ENCODE measurements at places on chromosomes 7 and 10.

DNA sequence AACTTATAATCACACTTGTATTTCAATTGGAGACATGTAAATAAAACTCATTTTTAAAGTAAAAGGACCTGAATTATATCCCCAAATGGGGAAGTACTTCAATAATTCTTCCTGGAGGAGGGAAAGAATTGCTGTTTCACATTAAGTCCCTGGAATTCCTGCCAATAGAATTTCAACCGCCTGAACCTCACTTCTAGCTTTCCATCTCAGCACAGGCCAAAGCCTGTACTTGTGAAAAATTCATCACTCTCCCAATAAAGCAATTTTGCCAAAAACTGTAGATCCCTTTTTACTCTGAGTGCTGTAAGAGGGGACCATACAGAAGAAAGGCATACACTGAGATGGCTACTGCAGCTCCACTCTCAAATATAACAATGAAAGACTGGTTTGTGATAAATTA is 54.8 kb downstream of the CADPS2 start:
- DNase-seq: no peak

- DNase-seq: no peak
Observed at GRCh38 chr7:29610086-29610485, 46.5 kb downstream of the PRR15 start.

- DNase-seq: no peak
Observed at GRCh38 chr10:102480396-102480795, 22.1 kb downstream of the ACTR1A start.

- no peak for DNase-seq
Observed at GRCh38 chr7:110568932-110569331, 522.0 kb upstream of the LRRN3 start.

DNA sequence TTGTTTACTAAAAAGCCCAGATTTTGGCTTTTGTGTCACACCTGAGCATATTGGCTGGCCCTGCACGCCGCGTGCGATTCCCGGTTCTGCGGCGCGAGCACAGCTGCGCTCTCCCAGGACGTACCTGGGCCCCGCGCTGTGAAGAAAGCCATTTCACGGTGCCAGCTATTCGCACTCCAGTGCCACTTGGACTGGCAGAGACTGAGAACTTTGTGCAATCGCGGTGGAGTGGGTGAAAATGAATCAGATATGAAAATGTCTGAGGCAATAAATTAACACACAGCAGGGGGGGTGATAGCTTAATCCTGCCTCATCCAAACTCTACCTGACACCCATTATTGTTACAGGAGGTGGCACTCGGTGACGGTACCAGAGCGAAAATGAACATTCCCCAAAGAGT is 330.1 kb upstream of the MGMT start:
- DNase-seq: no peak

GRCh38 chr7:134954197-134955082 is 31.9 kb upstream of the AGBL3 start:
- peak; percentile 41 for DNase-seq

DNA sequence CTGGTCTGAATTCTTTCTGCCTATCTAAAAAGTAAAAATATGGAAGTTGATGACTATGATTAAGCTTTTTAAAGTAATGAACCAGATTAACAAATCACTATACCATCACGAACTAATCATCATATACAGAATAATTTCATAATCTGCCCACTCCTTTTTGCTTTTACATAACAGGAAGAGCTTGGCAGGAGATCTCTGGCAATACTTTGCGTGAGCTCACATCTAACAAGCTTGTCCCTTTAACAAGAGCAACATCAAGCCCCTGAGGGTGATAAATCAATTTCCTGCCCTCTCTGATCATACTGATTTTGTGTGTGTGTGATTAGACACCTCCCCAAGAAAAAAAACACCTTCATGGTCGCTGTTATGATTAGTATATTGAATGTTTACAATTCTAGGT is 143.5 kb upstream of the ASAH2 start:
- no peak for DNase-seq

- DNase-seq: no peak
Observed at GRCh38 chr10:12397941-12398340, 48.6 kb downstream of the CAMK1D start.

- no peak for DNase-seq
Observed at GRCh38 chr10:2012209-2012608, 274.9 kb upstream of the ADARB2 start.

DNA sequence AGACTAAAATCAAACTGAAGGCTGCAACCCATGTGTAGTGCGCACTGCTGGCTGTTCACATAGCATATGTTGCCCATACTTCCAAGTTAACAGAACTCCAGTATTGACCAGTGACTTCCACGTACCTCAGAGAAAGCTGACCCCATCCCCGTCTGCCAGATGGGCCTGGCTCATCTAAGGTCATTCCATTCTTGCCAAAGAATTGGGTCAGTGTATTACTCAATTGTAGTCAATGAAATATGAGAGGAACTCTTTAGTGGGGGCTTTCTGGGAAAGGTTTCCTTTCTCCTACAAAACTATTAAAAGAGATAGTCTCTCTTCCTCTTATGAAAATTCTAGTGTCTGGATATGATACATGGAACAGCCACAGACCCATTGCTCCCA is 238.6 kb downstream of the COBL start:
- no peak for DNase-seq

- DNase-seq: no peak
Observed at GRCh38 chr7:85376589-85376988, 189.7 kb upstream of the SEMA3D start.

- DNase-seq: no peak
Observed at GRCh38 chr7:380711-381210, 90.8 kb downstream of the FOXL3 start.

- peak; percentile 77 for DNase-seq
Observed at GRCh38 chr10:17101257-17101909, 28.2 kb downstream of the CUBN start.

GRCh38 chr7:41287559-41288335 is 415.1 kb downstream of the INHBA start:
- DNase-seq: no peak

GRCh38 chr10:113052076-113052830 is 102.2 kb downstream of the TCF7L2 start:
- DNase-seq: no peak

- peak; percentile 63 for DNase-seq
Observed at GRCh38 chr7:130277763-130278643, 11.3 kb downstream of the CPA2 start.

DNA sequence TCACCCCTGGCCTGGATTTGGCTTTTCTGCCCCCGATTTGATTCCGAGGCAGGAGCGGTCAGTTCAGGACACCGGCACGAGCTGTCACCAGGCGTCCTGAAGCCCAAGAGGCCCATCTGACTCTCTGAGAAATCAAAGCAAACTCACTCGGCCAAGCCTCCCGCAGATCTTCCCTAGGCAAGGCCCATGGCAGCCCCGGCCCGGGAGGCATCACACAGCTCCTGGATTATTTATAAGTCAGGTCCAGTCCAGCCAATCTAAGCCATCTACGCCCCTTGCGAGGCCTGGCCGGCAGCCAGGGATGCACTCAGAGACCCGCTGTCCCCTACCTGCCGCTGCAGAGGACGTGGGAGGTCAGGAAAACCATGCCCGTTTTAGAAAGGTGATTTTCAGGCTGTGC is 87.3 kb upstream of the DIP2C start:
- DNase-seq: no peak

GRCh38 chr7:83930262-83930661 is 264.3 kb downstream of the SEMA3A start:
- DNase-seq: no peak

DNA sequence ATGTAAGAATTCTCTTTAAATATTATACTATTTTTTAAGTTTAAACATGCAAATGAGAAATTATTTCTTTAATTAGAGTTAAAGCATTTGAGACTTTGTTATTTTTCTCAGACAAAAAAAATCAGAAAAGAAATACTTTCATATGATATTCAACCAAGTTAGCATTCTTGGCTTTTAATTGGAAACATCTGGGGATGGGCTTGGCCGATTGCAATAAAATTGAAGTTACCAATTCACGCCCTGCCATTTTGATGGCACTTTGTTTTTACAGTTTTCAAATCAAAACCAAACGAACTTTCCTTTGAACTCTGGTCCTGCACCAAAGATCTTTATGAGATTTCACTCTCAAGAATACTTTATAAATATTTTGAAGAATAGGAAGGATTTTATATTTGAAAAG is 127.7 kb downstream of the ATE1 start:
- no peak for DNase-seq
